Mucosa of descending colon (tissue), 3 donors: ENCODE measurements at places on chromosomes 7 and 10. TPM values are rescaled to one million over a fixed set of nuclear protein-coding genes. Genes with fewer than 3 reads are reported as not detected.

GRCh38 chr10:43891241-43891640, 242.6 kb upstream of the ZNF32 start:
- DNase-seq = no peak

DNA sequence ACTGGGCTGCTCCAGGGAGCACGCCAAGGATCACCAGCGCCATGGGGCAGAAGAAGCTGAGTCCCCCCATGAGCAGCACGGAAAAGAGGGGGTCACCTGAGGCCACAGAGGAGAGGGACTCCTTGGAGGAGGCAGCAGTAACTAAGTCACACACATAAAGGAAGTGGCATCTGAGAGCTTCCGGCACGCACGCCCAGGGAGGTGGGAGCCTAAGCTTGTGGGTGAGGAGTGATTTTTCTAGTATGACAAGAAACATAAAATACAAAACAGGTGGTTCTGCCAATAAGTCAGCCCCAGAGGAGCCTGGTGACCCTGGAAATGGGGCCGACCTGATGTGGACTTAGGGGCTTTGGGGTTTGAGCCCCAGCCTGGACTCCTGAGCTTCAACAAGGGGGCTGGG, 60.8 kb downstream of the CARD11 start:
- DNase-seq = no peak

- no peak for DNase-seq
These were observed 1.9 kb downstream of the VGF start for GRCh38 chr7:101163279-101164070.

DNA sequence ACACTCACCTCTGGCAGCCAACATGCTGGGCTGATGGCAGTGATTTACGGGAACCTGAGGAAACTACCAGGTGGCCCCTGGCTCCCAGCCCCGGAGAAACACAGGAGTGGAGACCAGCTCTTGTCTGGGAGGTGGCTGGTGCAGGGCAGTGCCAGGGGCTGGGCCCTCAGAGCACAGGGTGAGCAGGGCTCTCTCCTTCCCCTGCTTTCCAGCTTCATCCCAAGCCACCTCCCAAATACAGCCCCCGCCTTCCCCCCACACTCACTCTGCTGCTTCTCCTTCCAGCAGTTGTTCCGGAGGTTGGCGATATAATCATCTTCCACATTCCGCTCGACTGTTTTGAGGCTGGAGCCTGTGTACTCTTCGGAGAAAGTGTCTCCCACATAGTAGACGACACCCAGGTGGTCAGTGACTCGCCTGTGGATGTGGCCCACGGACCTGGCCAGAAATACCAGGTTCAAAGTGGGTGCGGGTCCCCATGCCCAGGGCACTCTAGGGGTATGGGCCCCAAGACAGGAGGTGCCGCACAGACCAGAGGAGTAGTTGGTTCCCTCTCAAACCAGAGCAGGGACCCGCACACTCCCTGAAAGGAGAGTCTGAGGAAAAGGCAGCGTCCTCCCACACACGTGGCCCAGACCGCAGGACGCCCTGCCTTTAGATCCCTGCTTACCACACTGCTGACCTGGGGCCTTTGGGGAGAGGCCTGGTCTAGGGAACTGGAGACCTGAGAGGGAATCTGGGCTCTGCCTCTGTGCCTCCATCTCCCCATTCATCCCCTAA, 18.3 kb downstream of the DNAJB12 start:
- peak; percentile 36 for DNase-seq

DNA sequence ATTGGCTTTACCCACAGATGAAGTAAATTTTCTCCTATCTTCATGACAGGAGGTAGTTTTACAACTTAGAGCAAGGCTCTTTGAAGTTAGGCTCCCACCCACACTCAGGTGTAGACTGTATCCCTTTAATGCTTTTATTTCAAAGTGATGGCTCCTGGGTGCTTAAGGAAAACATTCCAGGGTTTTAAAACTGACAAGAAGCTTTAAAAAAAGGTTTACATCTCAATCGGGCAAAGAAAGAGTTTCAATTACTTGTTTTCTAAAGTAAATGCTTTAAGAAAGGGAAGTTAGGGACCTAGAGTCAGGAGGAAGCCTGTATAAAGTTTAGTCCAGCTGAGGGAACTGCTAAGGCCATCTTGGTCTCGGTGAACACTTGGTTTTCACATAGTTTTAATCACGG, 1153.8 kb upstream of the C7orf33 start:
- no peak for DNase-seq

DNA sequence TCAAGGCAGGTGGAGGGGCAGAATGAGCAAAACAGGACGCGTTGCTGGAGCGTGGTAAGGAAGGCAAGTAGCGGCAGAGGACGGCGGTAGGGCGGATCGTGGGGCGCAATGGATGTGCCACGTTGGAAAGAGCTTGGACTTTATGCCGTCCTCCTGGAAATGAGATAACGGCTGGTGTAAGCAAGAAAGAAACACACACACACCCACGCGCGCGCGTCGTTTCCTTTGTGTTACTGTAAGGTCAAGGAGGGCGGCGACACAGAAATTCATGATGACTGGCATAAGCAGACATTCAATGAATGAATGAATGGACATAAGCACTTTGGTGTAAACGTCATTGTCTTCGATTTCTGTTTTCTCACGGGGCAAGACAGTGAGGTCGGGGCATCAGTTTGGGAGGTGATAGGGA, 683 bp upstream of the ENTPD7 start:
- peak; percentile 81 for DNase-seq

DNA sequence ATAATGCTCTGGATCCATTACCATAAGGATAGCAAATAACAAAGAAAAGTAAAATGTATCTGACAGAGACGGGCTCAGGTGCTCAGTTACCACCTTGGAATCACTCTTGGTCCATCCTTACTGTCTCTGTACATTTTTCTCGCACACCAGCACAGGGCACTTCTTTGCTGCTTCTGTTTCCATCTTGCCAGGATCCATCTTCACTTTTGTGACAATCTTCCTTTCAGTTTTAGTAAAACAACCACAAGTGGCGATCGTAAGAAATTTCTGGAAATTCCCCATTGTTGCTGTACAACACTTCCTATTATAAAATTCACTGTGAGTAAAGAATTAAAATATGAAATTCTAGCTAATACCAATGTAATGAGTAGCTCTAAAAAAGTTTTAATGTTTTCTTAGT, 695.5 kb downstream of the GRM8 start:
- no peak for DNase-seq

DNA sequence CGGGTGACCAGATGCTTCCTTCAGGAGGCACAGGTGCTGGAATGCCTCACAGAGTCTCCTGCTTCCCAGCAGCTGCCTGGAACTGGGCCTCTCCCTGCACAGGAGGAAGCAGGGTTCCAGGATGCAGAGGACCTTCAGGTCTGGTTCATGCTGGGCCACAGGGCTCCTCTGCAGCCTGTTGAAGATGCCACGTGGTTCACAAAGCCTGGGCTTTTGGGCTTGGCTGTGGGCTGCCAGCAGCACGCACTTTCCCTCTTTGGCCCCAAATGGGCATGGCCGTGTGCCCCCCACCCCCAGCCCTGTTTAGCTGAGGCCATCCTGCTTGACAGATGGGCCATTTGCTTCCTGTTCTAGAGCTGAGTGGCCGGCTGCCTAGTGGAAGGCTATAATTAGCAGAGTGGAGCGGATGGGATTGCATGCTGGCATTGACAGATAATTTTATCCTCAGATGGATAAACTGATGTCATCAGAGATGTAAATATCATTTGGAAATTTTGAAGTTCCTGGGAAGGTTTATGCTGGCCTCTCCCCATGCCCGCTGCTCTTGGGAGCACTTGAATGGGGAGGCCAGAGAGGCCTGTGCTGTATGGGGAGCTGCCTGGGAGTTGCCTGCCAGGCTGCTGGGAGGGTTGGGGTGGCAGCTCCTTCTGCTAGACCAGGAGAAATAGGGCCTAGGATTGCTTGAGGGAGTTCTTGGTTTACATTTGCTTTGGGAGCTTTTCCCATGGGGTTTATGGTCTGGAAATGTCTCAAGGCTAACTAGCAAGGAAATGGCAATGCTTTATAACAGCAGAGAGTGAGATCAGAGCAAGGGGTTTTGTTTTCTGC, 28.2 kb downstream of the TSPAN15 start:
- DNase-seq = no peak

- no peak for DNase-seq
These were observed 28.6 kb upstream of the VAX1 start for GRCh38 chr10:117166418-117167345.

DNA sequence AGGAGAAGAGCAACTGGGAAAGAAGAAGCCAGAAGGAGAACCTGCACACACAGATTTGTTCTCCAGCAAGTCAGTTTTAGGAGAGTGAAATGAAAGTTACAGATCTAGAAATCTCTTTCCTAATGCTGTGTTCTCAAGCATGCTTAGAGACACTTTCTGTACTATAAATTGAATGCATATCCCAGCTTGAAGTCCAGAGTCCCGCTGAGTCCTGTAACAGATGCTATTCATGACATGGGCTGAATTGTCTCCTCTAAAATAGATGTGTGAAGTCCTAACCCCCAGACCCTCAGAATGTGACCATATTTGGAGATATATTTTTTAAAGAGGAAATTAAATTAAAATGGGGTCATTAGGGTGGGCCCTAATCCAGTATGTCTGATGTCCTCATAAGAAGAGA, 46.9 kb upstream of the GJD4 start:
- no peak for DNase-seq

DNA sequence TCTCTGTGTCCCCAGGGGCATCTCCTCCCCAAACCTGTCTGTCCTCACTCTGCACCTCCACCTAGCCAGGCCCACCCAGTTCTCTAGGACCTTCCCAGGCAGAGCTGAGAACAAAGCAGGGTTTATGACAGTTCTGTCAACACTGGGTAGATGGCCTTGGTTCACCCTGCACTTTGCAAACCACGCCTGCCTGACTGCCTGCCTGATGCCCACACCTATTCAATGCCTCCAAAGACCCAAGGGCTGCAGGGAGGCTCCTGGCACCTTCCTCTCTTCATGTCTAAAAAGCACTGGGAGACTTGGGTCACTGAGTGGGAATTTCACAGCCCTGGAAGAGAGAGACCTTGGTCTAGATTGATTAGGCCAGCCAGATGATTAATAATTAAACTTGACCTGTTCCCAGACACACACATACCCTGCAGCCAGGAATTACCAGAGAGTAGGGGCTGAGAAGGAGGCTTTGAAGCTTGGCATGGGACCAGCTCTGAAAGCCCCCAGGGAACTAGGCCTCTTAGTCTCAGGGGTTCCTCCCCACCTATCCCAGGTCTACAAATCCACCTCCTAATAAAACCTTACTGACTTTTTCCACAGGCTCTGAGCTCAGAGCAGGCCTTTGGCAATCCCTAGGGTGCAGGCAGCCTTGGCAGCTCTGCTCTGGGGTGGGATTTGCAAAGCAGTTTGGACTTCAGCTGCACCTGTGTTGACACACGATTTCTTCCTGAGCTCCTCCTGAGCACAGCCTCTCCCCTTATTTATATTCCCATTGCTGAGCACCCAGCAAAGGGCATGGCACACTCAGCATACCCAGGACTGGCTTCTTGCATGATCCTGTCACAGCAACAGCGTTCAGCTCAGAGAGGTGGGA, 25.7 kb upstream of the PDCD4 start:
- DNase-seq = peak; percentile 81

DNA sequence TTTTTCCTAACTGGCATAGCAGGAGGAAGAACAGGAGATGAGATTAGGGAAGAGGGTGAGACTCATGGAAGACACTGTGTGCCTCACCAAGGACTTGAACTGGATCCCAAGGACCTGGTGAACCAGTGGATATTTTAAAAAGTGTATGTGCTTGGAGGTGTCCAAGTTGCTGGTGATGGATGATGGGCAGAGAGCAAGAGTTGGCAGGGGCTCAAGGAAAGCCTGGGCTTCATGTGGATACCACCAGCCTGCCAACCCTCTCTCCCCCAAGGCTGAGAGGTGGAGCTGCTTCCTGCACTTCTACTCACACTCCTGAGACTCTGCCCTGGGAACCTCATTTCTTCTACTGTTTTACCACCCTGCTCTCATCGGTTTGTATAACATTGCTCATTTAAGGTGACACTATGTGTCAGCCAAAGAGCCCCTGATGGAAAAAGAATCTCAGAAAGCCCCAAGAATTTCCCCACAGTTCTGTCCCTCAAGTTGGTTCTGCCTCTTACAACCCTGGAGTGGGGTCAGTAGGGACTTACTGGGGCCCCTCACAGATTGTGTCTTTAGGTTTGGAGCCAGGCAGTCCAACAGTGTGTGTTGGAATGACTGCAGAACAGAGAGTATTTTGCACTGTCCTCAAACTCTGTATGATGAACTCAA, 56.2 kb upstream of the PDCD4 start:
- no peak for DNase-seq

DNA sequence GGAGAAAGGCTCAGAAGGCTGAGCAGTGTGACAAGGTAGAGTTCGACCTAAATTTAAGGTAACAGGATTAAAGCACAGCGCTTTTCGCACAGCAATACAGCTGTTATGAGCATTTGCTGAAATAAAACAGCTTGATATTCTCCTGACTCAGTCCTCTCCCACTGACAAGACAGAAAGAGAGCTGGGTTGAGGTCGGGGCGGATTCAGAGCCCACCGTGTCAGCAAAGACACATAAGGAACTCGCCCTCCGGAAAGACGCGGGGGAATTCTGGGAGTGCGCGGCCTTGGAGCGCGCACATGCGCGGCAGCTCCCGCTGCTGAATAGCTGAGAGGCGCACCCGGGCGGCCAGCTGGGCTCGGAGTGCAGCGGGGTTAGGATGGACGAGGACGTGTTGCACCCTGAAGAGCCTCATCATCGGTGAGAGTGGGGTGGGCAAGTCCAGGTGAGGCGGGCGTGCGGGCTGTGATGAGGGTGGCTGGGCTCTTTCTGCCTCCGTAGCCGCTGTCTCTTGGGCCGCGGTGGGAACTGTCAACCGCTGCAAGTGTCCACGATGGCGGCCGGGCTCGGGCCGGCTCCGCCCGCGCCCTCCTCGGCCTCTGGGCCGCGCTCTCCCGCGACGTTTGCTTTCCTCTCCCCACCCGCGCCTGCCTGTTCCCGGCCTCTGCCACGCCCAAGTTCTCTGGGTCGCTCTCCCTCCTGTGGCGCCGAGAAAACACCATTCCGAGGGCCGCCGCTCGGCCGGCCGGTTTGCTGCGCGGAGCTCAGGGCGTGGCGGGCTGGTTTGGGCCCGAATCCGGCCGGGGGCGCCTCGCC, 120.6 kb downstream of the LYZL1 start:
- peak; percentile 85 for DNase-seq

GRCh38 chr7:79434867-79435266, 18.6 kb downstream of the MAGI2 start:
- DNase-seq = no peak

The BMS1 gene
- 12.4 TPM for total RNA-seq

The GNGT1 gene
- total RNA-seq = not detected

The GPR146 gene
- 5.7 TPM for total RNA-seq

The NYAP1 gene
- total RNA-seq = 0.46 TPM

The ENO4 gene
- total RNA-seq = 0.31 TPM

The CARD11 gene
- total RNA-seq = 3.2 TPM
